ENCODE measurements at places on chromosomes 4 and X. TPM values are rescaled to one million over a fixed set of nuclear protein-coding genes. Genes with fewer than 3 reads are reported as not detected.
A peak's percentile ranks its signal among the peaks of the same experiment; 100 is the strongest.

- DNase-seq = no peak
These were observed 22.3 kb upstream of the RNF150 start for GRCh38 chr4:141155586-141155985.

DNA sequence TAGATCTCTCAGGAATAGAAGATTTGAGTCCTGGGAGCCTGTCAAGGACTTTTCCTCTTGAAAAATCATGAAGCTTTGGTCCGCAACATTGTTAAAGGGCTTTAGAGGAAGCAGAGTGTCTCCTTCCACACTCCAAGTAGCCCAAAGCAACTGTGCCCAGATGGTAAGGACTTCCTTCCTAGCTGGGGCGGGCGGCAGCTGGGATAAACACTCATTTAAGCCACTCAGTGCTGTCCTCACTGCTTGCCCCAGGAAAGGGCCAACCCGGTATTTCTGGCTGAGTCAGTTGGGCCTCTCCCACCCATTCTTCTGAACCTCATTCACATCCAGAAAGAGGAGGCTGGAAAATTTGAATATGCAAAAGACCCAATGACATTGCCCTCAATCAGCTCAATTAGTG is 144.3 kb downstream of the CHIC2 start:
- DNase-seq = no peak

GRCh38 chrX:150771116-150771515 is 77.9 kb downstream of the MTMR1 start:
- DNase-seq = no peak

GRCh38 chr4:8164194-8164565 is 5.6 kb upstream of the ABLIM2 start:
- DNase-seq = no peak

GRCh38 chr4:20443015-20443805 is 191.5 kb downstream of the SLIT2 start:
- no peak for DNase-seq

GRCh38 chrX:107467271-107467670 is 17.8 kb downstream of the FRMPD3 start:
- DNase-seq = no peak

DNA sequence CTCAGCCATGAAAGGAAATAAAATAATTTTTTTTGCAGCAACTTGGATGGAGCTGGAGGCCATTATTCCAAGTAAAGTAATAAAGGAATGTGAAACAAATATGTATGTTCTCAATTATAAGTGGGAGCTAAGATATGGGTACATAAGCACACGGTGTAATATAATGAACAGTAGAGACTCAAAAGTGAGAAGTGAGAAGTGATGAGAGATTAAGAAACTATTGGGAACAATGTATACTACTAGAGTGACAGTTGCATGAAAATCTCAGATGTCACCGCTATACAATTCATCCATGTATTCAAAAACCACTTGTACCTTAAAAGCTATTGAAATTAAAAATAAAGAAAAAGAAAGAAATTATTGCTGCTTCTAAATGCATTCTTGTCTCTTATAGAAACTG is 182.9 kb upstream of the TACR3 start:
- DNase-seq = no peak

DNA sequence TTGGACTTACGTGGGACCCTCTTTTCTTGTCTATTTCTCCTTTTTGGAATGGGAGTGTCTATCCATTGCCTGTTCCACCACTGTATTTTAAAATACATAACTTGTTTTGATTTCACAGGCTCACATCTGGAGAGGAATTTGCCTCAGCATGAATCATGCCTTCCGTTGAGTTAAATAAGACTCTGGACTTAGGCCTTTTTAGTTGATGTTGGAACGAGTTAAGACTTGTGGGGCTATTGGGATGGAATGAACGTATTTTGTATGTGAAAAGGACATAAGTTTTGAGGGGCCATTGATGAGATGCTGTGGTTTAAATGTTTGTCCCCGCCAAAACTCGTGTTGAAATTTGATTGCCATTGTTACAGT is 66.2 kb downstream of the BEX3 start:
- no peak for DNase-seq

GRCh38 chrX:107678957-107679740 is 50.8 kb downstream of the PRPS1 start:
- peak; percentile 92 for DNase-seq

- DNase-seq = no peak
These were observed 11.5 kb downstream of the PARM1 start for GRCh38 chr4:74944354-74944793.

GRCh38 chr4:2817701-2818350 is 24.9 kb downstream of the SH3BP2 start:
- no peak for DNase-seq

GRCh38 chrX:102930990-102931756 is 5.9 kb upstream of the RAB40AL start:
- no peak for DNase-seq

Gene TMEM271
- 3.6 TPM for total RNA-seq

Gene MAGEA11
- total RNA-seq = not detected

Gene JAKMIP1
- total RNA-seq = 0.24 TPM

Gene FANCB
- total RNA-seq = 0.86 TPM

Gene TBC1D1
- total RNA-seq = 32.0 TPM

Measured in suprapubic skin (tissue), 4 donors.